ENCODE measurements at places on chromosomes 11 and 22. TPM values are rescaled to one million over a fixed set of nuclear protein-coding genes. Genes with fewer than 3 reads are reported as not detected.

DNA sequence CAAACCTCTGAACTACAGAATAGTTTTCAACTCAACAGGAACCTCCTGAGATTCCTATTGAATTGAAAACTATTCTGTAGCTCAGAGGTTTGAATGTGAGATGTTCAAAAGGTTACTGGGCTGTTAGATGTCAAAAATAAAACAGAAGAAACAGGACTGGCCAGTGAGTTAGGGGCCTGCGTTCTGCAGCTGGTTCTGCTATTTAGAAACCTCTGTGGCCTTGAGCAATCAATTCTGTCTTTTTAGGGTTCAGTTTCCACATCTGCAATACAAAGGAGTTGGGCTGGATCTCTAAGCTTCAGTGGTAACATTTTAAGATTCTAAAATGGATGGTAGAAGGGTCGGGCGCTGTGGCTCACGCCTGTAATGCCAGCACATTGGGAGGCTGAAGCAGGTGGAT, 55.8 kb downstream of the CLMP start:
- no peak for DNase-seq

DNA sequence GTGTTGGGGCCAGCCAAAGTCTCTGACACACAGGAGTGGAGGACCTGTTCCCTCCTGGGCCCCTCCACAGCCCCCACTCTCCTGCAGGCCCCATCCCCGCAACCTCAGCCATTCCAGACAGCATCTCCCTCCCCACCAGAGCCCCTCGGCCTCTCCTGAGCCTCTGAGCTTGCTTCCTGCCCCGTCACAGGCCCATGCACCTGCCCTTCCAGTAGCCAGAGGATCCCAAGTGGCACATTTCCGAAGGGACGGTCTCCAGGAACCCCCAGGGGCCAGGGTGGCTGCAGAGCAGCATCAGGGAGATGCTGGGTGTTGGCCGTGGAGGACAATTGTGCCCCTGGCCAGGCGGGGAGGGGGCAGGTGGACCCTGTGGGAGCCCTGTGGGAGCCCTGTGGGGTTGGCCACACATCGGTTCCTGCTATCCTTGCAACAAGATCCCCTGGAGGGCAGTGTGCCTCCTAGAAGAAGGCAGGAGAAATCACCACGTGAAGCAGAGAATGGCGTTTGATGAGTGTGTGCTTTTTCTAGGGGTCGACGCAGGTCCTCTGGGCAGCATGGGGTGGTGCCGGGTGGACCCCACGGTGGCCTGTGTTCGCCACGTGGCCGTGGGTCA, 45.3 kb upstream of the PPARA start:
- DNase-seq: peak; percentile 17

CNGA4 gene
- not detected for total RNA-seq

DNA sequence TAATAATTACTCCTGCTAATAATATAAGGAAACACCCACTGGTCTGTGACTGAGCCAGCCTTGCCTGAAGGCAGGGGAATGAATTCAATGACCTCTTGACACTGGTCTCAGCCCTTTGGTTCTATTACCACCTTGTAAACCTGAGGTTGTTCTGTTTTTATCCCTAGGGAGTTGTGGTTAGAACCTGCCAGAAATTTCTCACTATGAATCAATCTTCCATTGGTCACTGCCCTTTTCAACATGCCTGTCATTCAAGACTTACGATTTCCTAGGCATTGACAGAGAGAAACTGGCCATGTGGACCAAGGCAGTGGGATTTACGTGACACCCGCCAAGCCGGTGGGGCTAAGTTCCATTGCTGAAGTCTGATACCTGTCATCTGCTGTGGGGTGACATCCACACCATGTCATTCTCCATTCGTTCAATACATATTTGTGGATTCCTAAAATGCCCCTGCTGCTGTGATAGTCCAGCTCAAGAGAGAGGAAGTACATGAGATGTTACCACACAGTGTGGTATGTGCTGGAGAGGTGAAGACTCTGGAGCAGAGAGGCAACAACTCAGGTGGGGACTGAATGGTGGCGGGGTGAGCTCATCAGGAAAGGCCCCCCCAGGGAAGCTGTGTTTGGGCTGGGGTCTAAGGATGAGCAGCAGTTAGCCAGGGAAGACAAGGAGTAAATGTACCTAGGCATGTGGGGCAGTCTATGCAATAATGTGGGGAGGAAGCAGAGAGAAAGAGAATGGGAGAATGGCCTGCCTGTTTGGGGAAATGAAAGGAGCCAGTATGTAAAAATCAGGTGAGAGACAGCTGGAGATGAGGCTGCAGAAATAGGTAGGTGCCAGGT, 15.2 kb upstream of the EHF start:
- DNase-seq: no peak

DNA sequence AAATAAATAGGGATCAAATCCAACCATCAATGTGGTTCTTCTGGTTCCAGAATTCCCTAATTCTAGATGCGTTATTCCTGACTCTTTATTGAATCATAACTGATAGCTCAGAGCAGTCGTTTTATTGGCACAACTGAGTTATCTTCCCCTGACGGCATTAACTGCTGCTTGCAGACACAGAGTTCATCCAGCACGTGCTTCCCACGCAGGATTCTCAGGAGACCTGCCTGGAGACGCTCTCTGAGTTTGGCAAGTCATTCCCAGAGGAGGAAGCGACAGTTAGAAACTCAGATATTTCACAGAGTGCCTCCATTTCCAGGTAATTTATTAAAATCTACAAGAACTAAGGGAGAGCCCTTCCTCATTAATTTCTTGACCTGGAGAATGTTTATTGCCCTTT, 35.4 kb upstream of the PHF21B start:
- no peak for DNase-seq

DNA sequence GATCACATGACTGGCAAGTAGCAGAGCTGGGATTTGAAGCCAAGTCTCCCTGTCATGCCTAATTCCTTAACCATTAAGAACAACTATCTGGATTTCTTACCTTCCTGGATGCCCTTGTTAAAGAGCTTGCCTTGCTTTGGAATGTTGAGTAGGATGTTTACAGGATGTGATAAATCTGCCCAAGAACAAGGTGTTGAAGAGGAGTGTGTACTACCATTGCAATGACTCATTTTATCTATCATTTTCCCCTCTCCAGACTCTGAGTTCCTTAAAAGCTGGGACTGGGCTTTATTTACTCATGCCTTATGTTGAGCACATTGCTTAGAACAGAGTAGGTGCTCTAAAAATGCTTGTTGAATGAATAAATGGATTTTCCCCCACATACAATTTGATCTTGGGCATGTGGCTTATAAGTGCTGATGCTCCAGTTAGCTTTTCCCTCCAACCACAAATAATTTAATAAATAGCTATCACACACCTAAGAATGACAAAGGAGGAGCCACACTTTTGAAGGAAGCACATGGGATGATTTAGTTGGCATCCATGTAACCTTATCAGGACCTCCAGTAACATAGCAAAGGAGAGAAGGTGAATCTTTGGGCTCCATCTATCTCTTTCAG, 268.6 kb upstream of the SESN3 start:
- no peak for DNase-seq

- DNase-seq: no peak
Measured at GRCh38 chr11:2790568-2790921, 90.8 kb upstream of the KCNQ1OT1 start.

TEX12 gene
- not detected for total RNA-seq

- DNase-seq: no peak
Measured at GRCh38 chr11:132430429-132431062, 1060.1 kb downstream of the NTM start.

GRCh38 chr11:133903875-133904817, 52.6 kb downstream of the IGSF9B start:
- DNase-seq: no peak

- no peak for DNase-seq
Measured at GRCh38 chr11:18772211-18772610, 19.4 kb downstream of the PTPN5 start.

GRCh38 chr11:76712125-76712524, 41.6 kb upstream of the LRRC32 start:
- DNase-seq: no peak

BTG4 gene
- total RNA-seq: 8.1 TPM

ENTHD1 gene
- not detected for total RNA-seq

- no peak for DNase-seq
Measured at GRCh38 chr11:130157101-130157500, 2.5 kb upstream of the ST14 start.
